Mammary microvascular endothelial cell (primary cell): ENCODE measurements at places on chromosomes 12 and 14. TPM values are rescaled to one million over a fixed set of nuclear protein-coding genes. Genes with fewer than 3 reads are reported as not detected.

Gene SLCO1A2
- not detected in 2 replicates for total RNA-seq

Gene PRIM1
- 15.6 and 20.0 TPM in 2 replicates for total RNA-seq

Gene TRPV4
- total RNA-seq, result 2.4 and 3.4 TPM in 2 replicates

Gene PROX2
- not detected in 2 replicates for total RNA-seq

Gene CLEC14A
- 163 and 167 TPM in 2 replicates for total RNA-seq

Gene TOGARAM1
- 6.1 and 10.7 TPM in 2 replicates for total RNA-seq

Gene HOXC10
- total RNA-seq, result not detected in 2 replicates

Gene AQP6
- not detected in 2 replicates for total RNA-seq

Gene DHRS2
- total RNA-seq, result 0.13 and 0.20 TPM in 2 replicates

Gene SLC6A13
- not detected in 2 replicates for total RNA-seq

Gene ISM2
- 0.07 and 0.10 TPM in 2 replicates for total RNA-seq

Gene BIN2
- not detected in 2 replicates for total RNA-seq

Gene PAX9
- total RNA-seq, result not detected in 2 replicates

Gene NYNRIN
- total RNA-seq, result 4.8 and 5.5 TPM in 2 replicates

Gene NRIP2
- not detected in 2 replicates for total RNA-seq

Gene CLEC1B
- total RNA-seq, result not detected in 2 replicates

Gene IAPP
- total RNA-seq, result not detected in 2 replicates

Gene ACTR6
- total RNA-seq, result 11.0 and 13.5 TPM in 2 replicates

Gene LRP1-AS
- not detected in 2 replicates for total RNA-seq

Gene GALNT6
- 64.8 and 94.2 TPM in 2 replicates for total RNA-seq

Gene VASH1
- 10.1 and 11.7 TPM in 2 replicates for total RNA-seq

Gene SLC6A12
- not detected in 2 replicates for total RNA-seq

Gene VRTN
- total RNA-seq, result not detected in 2 replicates

Gene MIP
- total RNA-seq, result not detected in 2 replicates

Gene PPM1A
- total RNA-seq, result 13.4 and 15.5 TPM in 2 replicates

Gene JPH4
- not detected in 2 replicates for total RNA-seq

Gene TMEM260
- 6.9 and 11.8 TPM in 2 replicates for total RNA-seq

Gene IL23A
- 0.13 TPM in 1 of 2 replicates, not detected in the other for total RNA-seq

Gene WDHD1
- total RNA-seq, result 12.9 and 13.3 TPM in 2 replicates

Gene KRT2
- not detected in 2 replicates for total RNA-seq

Gene KRT80
- total RNA-seq, result 1.1 and 1.5 TPM in 2 replicates

Gene DNAH10
- 0.07 TPM in 1 of 2 replicates, not detected in the other for total RNA-seq

Gene IRF9
- 55.8 and 57.5 TPM in 2 replicates for total RNA-seq

Gene OR6C4
- total RNA-seq, result not detected in 2 replicates

Gene KRT86
- total RNA-seq, result 0.10 TPM in 1 of 2 replicates, not detected in the other

Gene TEX52
- total RNA-seq, result not detected in 2 replicates

Gene CISTR
- total RNA-seq, result not detected in 2 replicates

Gene ALX1
- total RNA-seq, result not detected in 2 replicates

Gene NACA
- 1,213 and 1,259 TPM in 2 replicates for total RNA-seq

Gene METTL1
- total RNA-seq, result 10.6 and 16.2 TPM in 2 replicates

Gene SDR9C7
- not detected in 2 replicates for total RNA-seq

Gene MYRFL
- total RNA-seq, result not detected in 2 replicates

Gene APOLD1
- total RNA-seq, result 52.4 and 53.7 TPM in 2 replicates

Gene TPPP2
- total RNA-seq, result not detected in 2 replicates

Gene SALL2
- total RNA-seq, result 0.20 TPM in 2 replicates

Gene PTHLH
- total RNA-seq, result 0.94 TPM in 1 of 2 replicates, not detected in the other

Gene PLEKHG7
- total RNA-seq, result not detected in 2 replicates

Gene HOXC9
- not detected in 2 replicates for total RNA-seq

Gene GLS2
- not detected in 2 replicates for total RNA-seq

Gene SERPINA10
- total RNA-seq, result not detected in 2 replicates

Gene VSX2
- total RNA-seq, result not detected in 2 replicates

Gene FOXN4
- not detected in 2 replicates for total RNA-seq

Gene AKAP6
- total RNA-seq, result 0.10 and 0.13 TPM in 2 replicates

Gene TAS2R20
- 0.10 and 0.13 TPM in 2 replicates for total RNA-seq

Gene TM9SF1
- 52.3 and 57.7 TPM in 2 replicates for total RNA-seq

Gene ANO4
- 0.25 and 0.40 TPM in 2 replicates for total RNA-seq
